Activated effector memory CD4-positive, alpha-beta T cell treated with Interleukin-2 at 50 U/mL for 16 hours (primary cell): ENCODE measurements at places on chromosomes 12 and 14.

DNA sequence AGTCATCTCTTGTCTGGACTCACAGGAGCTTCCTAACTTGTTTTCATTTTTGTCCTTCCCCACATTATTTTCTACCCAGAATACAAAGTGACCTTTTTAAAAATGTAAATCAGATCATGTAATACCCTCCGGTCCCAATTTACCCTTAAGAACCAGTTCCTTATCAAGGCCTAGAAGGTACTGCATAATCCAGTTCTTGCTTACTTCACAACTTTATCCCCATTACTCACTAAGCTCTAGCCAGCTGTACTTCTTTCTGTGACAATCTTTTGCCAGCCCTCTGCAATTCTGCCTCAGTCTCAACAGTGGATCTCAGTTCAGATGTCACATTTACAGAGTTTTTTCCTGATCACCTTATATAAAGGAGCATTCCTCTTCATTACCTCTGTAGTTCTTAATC, 11.6 kb downstream of the RAP1B start:
- DNase-seq = no peak

- DNase-seq = no peak
Measured at GRCh38 chr12:123073962-123074801, 76.7 kb downstream of the PITPNM2 start.

GRCh38 chr12:51238037-51238509, 553 bp upstream of the DAZAP2 start:
- no peak for DNase-seq

DNA sequence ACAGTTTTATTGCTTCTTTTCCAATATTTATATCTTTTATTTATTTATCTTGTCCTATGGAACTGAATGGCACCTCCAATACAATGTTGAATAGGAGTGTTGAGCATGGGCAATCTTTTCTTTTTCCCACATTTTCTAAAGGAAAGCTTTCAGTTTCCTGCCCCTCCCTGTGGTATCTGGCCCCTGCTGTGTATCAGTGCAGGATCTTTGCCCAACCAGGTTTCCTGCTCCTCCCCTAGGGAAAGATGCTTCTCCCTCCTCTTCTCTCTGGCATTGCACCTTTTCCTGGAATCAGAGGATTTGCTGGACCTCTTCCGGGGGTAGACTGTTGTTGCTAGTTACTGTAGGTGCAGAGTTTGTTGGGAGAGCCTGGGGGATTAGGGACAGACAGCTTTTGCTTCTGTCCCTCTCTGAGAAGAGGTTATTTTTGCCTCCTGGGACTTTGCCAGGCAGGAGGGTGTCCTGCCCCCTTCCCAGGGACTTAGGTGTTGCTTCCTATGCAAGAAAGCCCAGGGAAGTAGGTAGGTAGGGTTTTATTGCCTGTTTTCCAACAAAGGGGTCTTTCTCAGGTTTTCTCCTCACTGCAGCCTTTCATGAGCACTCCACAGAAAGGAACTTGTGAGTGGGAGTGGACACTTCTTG, 67.6 kb downstream of the POLR3B start:
- no peak for DNase-seq

GRCh38 chr12:102702447-102703114, 214.5 kb downstream of the PAH start:
- DNase-seq = no peak

DNA sequence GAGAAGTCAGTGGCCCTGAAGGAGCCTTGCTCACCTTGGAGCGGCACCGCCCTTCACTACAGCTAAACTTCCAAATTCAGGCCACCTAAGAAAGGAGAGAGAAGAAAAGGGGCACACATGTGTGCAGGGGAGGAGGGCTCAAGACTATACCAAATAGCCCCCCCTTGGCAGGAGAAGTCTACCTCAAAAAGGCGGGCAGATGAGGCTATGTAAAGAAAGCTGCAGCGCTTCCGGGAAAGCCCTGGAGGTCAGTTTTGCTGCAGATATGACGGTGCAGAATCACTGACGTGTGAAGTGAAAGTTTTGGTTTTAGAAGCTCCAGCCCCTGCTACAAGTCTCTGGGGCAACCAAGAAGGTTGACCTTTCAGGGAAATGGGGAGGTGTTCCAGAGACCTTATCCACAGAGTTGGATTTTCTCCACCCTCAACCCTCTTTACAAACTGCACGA, 48.2 kb upstream of the PNMA1 start:
- no peak for DNase-seq

- no peak for DNase-seq
Measured at GRCh38 chr12:99917711-99918402, 66.9 kb downstream of the ANKS1B start.

DNA sequence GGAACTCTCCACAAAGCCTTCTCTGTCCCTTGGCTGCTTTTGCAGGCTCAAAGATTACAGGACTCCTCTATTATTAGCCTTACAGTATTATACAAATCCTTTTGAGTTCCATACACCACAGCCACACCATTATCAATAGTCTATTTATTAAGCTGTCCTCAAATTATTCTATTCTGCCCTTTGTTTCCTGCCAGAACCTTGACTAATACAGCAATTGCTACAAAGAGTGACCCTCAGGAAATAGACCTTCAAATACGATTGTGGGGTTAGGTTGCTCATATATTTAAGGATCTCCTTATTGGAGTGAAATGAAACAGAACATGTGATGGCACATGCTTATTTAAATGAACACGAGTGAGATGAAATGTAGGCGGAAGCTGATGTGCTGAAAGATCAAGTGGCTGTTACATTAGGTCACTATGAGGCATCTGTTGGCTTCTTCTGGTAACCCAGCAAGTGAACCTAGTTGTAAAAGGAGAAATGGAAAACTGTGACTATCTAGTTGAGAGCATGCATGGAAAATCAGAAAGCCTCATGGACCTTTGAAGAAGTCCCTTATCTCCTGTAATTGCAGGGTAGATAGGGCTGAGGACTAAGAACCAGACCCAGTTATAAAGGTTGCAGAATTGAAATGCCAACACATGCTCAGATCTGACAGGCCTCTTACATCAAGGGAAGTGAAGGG, 75.5 kb downstream of the AVPR1A start:
- DNase-seq = no peak

GRCh38 chr14:25011095-25011494, 38.9 kb downstream of the STXBP6 start:
- no peak for DNase-seq

DNA sequence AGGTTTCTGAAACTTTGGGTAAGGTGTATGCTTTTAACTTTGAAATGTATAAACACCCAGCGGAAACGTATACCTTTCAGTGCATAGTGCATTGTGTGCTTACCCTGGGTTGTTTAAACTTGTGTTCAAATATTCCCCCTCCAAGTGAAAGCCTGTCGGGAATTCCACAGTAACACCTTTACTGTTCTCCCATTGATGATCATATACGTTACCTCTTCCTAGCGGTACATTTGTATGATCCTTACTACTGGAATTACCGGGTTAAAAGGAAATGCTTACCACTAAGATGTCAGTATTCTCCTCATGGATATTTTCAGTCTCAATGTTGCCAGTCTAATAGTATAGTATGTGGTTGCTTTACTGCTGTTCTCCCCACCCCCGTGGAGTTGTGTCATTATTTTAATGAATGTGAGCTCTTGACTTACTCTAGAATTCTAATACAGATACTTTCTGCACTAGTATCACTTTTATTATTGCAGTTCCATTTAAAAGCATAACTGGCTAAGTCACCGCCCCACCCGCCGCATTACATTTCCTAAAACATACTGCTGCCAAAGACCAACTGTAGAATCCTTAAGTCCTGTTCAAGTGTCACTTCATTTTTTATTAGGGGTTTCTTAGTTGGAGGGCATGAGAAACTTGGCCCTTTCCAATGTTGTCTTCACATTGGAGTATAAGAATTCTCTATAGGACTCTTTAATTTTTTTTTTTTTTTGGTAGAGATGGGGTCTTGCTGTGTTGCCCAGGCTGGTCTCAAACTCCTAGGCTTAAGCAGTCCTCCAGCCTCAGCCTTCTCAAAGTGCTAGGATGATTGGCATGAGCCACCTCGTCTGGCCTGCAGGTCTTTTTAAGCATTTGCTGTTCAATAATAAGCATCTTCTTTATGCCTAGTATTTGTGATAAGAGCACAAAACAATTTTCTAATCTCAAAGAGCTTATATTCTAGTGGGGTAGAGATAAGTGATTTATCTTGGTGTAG, 24.9 kb downstream of the NUDT4 start:
- DNase-seq = no peak

GRCh38 chr12:94513527-94513926, 53.9 kb upstream of the CEP83 start:
- DNase-seq = no peak

DNA sequence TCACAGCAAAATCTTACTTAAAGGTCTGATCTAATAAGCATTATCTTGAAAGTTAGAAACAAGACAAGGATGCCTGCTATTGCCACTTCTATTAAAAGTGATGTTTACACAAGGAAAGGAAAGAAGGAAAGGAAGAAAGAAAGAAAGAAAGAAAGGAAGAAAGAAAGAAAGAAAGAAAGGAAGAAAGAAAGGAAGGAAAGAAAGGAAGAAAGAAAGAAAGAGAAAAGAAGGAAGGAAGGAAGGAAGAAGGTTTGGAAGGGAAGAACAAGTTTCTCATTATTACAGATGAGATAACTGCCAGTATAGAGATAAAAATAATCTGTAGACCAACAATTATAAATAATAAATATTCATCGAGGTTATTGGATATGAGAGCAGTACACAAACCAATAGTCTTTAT, 35.8 kb upstream of the KCNA1 start:
- no peak for DNase-seq

DNA sequence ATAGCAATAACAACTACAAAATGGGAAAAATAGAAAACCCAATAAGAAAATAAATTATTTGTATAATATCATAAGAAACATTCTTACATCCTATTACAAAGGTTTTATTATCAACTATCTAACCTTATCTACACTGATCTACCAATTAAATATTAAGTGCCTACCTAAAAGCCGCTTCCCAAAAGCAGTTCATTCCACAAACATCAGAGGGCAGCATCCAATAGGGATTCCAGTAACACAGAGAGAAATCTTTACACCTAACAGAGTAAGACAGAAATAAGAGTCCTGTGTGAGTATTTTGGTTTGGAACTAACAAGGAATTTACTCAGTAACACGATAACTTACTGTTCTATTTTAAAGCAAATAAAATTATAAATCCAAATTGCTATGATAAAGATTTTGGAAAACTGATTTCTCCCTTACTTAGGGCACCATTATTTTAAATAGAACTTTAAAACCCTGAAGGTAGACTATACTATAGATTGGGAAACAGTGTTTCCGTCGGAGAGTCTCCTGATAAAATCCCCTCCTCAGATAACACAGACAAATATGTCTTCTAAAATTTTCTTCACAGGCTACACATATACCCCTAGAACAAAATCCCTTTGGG, 15.0 kb downstream of the GXYLT1 start:
- no peak for DNase-seq

DNA sequence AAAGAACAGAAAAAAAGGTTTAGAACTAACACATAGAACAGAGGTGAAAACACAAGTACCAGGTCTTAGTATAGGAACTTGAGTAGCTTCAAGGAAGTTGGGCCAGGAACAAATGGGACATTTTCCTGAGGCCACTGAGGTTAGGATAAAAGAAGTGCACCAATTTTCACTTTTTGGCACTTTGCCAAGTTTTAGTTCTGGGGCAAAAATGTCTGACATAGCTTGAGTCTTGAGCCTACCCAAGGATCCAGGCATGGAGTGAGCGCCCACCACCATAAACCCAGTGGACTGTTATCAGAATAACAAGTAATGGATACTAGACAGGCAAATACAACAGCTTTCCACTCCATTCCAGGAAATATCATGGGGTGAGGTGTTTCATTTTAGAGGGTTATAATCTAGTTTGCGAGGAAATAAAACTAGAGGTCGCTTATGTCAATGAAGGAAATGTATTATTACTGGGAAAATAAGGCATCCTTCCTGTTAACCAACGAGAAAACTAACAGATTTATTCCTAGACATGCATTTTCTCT, 199.7 kb upstream of the HMGA2 start:
- no peak for DNase-seq

DNA sequence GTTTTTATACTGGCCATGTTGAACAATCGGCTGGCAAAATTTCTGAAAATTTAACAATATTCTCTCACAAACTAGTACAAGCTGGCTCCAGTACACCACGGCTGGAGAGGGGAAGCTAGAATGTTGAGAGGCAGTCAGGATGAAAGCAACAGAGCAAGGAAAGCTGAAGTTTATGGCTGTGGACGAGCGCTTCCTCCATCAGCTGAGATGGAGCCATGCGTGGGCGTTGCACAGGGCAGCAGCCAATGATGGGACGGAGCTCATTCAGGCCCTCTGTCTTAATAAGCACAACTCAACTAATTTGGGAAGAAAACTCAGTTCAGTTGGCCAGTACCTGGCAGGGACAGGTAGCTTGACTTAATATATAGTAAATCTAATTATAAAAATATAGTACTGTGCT, 14.1 kb upstream of the DCP1B start:
- DNase-seq = no peak

- DNase-seq = no peak
Measured at GRCh38 chr12:124923905-124924734, 9.7 kb upstream of the UBC start.

DNA sequence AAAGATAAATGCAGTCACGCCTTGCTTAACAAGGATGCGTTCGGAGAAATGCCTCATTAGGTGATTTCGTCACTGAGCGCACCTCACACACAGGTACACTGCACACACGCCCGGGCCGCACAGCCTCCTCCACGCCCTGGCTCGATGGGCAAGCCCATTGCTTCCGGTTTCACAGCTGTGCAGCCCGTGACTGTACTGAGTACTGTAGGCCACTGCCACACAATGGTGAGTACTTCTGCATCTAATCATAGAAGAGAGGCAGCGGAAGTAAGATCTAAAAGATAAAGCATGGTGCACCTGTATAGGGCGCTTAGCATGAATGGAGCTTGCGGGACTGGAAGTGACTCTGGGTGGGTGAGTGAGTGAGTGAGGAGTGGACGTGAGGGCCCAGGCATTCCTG, 4.3 kb downstream of the RIMBP2 start:
- no peak for DNase-seq

- no peak for DNase-seq
Measured at GRCh38 chr14:25626986-25627385, 577.0 kb upstream of the STXBP6 start.

DNA sequence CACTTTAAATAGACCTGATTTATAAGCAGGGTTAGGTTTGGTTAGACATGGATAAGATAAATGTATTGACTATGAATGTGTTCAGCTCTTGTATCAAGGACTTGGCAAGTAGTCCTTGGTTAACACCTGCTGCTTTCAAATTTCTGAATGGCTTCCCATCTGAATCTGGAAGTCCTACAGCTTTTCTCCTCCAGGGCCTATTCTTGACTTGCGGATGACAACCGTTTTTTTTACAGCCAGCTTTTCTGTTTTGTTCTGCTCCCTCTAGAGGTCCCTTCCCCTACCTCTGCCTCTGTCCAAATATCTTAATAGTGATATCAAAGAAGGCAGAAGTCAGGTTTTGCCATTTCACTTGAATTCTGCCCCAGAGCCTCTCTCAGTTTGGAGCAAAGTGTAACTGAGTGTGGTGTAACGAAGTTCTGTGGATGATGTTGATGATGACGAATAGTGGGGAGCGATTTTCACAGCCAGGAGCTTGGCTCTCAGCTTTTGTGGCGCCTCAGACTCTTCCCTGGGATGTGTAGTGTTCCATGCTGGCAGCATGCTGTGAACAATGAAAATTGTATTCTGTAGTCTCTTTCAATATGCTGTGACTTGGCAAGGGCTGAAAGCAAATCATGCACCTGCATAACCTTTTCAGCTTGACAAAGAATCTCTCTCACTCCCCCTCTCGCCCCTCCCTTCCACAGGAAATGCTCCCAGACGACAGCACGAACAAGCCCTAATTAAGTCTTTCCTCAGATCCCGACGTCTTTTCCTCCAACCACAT, 5.0 kb upstream of the SLC4A8 start:
- no peak for DNase-seq

GRCh38 chr14:100680439-100681051, 46.1 kb upstream of the DLK1 start:
- no peak for DNase-seq

- no peak for DNase-seq
Measured at GRCh38 chr12:20525064-20525610, 156.8 kb downstream of the PDE3A start.
